ENCODE measurements at places on chromosomes 7 and 10.
A peak's percentile ranks its signal among the peaks of the same experiment; 100 is the strongest.

GRCh38 chr7:35495377-35495776, 199.6 kb downstream of the HERPUD2 start:
- DNase-seq = no peak

GRCh38 chr7:134469622-134470021, 10.7 kb upstream of the AKR1B1 start:
- DNase-seq = no peak

GRCh38 chr10:50431133-50431532, 179.8 kb upstream of the ASAH2 start:
- no peak for DNase-seq

- DNase-seq = no peak
These were observed 222.8 kb upstream of the PRKCQ start for GRCh38 chr10:6802759-6803426.

DNA sequence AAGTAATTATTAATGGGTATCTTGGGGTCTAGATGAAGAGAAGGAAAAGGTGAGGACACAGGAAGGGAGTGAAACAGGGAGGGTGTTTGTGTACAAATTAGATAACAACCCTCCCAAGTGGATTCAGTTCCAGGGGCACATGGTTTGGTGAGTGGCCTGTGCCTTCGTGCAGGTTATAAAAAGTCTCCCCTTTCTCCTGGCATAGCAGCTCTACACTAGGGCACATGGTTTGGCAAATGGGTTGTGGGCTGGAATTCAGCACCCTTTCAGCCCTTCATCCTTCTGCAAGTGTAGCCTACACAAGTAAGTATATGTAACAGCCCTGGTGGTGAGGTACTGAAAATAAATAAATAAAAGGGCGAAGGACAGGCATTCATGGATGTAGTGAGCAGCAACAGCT, 359.4 kb downstream of the AUTS2 start:
- no peak for DNase-seq

GRCh38 chr7:149853157-149853556, 15.0 kb downstream of the ZNF862 start:
- no peak for DNase-seq

- no peak for DNase-seq
These were observed 38.1 kb upstream of the CCDC6 start for GRCh38 chr10:59944339-59944935.

GRCh38 chr10:15401382-15401781, 30.3 kb upstream of the FAM171A1 start:
- no peak for DNase-seq

DNA sequence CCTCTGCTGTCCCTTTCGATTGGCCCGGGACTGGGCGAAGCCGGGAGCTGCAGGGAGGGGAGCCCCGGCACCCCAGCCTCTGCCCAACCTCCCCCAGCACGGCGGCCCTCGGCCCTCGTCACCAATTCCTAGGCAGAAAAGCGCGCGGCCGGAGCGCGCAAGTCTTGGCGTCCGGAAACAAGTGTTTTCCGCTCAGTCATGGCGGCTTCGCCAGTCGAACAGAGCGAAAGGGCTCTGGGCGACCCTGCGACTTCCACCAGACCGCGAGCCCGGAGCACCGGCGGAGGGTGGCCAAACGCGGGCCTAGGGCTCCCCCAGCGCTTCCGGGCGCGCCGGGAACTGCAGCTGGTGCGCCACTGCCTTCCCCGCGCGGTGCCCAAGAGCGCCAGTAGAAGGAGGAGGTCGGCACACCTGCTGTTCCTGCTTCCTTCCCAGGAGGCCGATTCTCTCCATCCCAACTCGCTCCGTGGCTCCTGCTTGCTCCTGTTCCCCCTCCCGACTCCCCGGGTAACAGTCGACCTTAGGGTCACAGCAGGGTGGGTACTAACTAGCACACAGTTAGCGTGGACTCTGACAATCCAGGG, 729.9 kb downstream of the ZWINT start:
- DNase-seq = peak; percentile 59
